ENCODE measurements at places on chromosomes 16 and 17.
A peak's percentile ranks its signal among the peaks of the same experiment; 100 is the strongest.

GRCh38 chr16:68592466-68593337, 52.4 kb upstream of the CDH3 start:
- peak; percentile 29 for DNase-seq

- DNase-seq: no peak
These were observed 98.8 kb upstream of the COX10 start for GRCh38 chr17:13970531-13970930.

GRCh38 chr17:44828919-44829522, 1.1 kb downstream of the GJC1 start:
- no peak for DNase-seq

DNA sequence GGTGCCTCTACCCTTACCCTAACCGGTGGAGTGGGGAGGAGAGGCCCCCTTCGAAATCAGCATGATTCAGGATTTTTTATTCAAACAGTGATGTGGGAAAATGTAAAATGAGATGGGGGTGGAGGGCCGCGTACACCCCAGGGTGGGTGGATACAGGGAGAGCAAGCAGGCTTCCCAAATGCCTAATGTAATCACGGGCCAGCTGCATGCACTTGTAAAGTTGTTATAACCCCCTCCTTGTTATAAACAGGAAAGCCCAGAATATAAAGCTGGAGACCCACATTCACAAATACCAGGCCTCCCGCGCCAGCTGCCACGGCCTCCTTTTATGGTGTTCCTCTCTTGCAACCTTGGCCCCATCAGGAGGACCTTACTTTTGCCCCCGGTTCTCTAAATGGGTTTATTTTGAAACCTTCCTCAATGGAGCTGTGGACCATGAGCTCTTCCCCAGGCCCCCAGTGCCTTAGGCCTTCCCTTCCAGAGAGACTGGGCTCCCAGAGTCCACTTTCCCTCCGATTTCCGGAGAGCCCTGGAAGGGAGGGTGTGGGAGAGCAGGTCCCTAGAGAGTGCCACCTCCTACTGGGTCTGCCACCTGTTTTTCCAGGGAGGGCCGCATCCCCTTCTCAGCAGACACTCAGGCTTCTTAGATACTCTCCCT, 906 bp upstream of the FOXL1 start:
- DNase-seq: no peak

GRCh38 chr17:2028234-2028614, 1.7 kb upstream of the DPH1 start:
- DNase-seq: no peak

GRCh38 chr16:85227946-85228862, 115.9 kb upstream of the CIBAR2 start:
- peak; percentile 66 for DNase-seq

DNA sequence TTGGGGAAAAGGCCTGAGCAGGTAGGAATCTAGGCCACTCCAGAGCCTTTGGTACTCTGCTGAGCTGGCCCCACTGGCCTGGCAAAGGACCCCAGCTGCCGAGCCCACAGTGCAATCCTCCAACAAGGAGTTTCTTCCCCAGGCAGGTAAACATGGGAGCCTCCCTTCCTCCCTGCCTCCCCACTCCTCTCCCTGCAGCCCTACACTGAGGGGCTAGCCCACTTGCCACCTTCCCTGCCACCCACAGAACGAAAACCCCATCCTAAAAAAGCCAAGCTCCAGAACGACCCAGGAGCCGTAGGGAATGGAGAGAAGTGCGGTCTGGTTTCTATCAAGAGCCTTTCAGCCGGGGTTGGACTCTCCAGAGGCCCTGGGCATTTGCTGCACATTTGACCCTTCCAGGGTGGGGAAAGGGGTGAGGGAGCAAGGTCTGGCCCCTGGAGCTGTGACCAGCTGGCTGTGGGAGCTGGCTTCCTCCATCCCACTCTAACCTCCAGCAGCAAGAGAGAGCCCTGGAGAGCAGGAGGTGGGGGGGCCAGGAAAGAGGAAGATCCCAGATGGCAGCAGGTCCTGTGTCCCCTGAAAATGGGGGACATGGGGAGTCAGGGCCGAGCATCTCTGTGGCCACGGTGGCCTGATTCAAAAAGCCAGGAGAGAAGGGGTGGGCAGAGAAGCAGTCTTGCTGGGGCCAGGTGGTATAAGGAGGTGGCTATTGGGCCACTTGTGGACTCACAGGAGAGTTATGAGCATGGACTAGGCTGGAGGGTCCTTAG, 1.3 kb downstream of the HID1 start:
- DNase-seq: no peak

- DNase-seq: no peak
These were observed 868 bp downstream of the CCDC154 start for GRCh38 chr16:1443403-1443973.

GRCh38 chr17:1067282-1067956, 70.5 kb downstream of the TIMM22 start:
- no peak for DNase-seq

GRCh38 chr16:7585705-7586104, 253.1 kb downstream of the RBFOX1 start:
- no peak for DNase-seq

DNA sequence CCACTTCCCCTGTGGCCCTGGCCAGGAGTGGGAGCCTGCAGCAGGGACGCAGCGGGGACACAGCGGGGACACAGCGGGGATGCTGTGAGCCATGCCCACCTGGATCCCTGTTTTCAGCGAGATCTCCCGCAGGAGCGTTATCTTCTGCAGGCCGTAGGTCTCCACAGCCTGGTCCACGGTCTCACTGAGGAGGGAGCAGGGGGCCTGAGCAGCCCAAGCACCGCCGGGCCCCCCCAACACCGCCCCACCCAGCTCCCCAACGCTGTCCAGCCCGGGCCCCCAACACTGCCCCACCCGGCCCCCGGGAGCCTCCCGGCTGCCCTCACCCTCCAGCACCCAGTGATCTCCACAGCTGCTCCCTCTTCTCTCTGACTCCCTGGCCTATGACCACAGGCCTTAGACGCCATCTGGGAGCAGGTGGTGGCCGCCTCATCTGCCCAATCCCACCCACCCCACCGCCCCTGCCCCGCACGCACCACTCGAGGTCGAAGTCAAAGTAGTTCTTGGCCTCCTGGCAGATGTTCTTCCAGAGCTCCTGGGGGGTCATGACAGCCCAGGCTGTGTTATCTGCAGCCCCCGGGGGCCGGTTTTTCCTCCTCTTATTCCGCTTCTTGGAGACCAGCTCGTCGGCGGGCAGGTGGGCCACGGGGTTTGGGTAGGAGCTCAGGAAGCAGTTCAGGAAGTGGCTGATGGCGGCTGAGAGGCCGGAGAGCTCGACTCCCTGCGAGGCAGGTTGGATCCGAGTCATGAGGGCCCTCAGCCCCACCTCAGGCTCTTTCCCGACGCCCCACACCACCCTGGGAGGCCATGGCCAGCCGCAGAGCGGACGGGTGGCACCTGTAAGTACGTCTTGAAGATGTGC, 17.0 kb downstream of the CLUH start:
- DNase-seq: peak; percentile 26

DNA sequence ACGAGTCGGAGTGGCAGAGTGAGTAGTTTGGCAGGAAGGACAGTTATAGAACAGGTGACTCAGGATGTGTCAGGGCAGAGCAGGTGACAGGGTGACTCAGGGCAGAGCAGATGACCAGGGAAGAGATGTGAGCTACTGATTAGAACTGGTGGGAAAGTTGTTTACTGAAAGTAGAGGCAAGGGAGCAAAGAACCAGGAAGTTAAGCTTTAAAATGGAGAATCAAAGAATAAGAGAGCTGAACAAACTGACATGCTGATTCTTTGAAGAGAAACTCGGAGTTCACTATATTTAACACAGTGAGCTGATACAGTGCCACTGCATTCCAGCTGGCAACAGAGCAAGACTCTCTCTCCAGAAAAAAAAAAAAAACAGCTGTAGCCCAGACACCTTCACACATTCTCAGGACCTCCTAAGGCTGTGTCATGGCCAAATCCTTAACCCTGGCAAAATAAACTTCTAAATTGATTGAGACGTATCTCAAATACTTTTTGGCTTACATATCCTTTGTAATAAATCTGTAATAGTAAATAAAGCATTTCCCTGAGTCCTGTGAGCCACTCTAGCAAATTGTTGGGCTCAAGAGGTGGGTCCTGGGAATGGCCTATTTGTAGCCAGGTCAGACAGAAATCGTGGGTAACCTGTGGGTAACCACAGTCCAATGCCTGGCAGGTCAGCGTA, 12.3 kb upstream of the UBE2I start:
- no peak for DNase-seq

DNA sequence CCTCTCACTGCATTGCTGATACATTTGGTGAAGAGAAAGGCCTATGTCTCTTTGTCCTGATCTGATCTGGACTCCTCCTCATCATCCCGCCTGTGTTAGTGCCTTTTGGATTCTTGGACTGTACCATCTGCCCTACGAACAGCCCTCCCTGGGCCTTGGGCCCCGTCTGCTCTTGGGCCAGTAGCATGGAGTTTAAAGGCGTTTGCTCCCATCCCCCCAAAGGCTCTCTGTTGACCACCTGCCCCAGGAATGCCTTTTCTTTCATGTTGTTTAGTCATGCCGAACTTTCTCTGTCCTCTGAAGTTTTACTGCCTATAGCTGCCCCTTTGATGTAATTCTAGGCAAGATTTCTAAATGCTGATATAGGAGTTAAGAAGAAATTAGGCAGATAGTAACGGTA, 30.9 kb upstream of the MEAK7 start:
- no peak for DNase-seq

- DNase-seq: no peak
These were observed 172.2 kb downstream of the RBFOX1 start for GRCh38 chr16:7504844-7505243.

GRCh38 chr16:83312718-83313245, 495.0 kb upstream of the HSBP1 start:
- DNase-seq: no peak

DNA sequence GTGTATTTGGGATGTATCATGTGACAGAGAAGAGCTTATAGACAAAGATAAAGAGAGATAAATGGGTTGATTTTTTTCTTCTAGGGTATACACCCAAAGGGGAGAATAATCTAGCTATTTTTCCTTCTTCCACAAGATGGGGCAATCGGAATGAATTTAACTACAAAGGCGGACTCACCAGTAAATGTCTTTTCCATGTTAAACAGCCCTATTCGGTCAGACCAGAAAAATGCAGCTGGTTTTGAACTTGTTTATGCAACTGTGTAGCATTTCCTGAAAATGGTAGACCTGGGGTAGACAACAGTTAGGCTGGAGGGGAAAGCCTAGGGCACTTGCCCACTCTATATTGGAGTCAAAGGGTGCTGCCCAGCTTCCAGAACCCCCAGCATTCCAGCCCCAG, 477.1 kb downstream of the TOX3 start:
- no peak for DNase-seq

GRCh38 chr16:55563797-55564196, 2.7 kb upstream of the CAPNS2 start:
- no peak for DNase-seq

DNA sequence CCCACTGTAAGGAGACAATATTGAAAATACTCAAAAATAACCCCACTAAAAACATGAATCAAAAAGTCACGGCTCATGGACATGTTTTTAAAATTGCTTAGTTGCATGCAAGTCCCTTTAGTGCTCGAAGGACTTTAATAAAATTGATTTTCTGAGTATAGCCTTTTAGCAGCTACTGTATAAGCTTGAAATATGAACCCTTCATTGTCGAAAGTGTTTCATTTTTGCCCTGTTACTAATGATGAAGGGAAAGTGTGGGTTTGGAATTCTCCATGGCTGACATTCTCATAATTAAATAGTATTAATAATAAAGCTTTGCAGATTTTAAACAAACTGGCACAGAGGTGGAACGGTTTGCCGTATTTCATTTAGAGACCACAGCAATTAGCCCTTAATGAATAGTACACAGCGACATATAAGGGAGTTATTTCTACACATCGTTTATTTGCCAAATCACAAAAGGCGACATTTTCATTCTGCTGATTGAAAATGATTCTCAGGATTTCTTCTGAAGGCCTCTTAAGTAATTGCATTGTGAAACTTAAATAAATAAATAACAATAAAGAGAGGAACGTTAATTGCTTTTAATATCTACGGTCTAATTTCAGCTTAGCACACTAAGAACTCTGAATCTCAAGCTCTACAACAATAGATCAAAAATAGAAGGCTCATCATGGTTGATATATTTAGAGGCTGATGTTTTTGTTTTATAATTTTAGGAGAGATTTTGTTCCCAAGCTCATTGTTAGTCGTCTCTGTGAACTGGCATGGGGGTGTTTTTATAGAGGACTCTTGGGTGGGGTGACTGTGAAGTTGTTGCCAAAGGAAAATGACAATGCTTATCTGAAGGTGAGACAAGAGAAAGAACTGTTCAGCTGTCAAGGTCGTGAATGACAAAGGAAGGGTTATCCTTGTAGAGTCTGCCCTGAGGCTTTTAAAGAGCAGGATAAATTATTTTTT, 60.6 kb downstream of the IRX6 start:
- no peak for DNase-seq

- peak; percentile 73 for DNase-seq
These were observed 528 bp downstream of the HAGHL start for GRCh38 chr16:727291-727977.

GRCh38 chr16:50201787-50202186, 48.7 kb downstream of the TENT4B start:
- no peak for DNase-seq

DNA sequence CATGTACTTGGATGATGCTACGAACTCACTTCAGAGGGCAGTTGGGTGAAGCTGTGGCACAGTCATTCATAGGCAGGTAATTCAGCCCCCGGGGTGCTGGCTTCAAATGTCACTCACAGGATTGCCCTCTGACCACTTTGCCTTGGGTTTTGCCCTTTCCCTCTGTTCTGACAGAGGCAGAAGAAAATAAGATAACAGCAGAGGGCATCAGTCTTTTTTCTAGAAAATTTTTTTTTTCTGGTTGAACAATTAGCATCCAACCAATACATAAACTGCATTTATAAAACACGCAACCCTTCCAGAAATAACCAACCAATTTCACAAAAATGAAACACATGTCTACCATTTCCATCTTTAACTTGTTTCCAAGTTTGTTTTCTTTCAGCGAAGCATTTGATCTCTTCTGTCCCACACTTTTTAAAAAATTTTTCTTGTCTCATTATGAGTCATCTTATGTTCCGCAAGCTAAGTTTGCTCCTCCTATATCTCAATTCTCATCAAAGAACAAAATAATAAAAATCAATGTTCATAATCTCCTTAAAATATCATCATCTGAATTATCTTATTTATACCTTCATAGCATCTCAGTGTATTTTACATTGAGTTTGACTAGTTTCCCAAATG, 15.6 kb downstream of the NACA2 start:
- no peak for DNase-seq

DNA sequence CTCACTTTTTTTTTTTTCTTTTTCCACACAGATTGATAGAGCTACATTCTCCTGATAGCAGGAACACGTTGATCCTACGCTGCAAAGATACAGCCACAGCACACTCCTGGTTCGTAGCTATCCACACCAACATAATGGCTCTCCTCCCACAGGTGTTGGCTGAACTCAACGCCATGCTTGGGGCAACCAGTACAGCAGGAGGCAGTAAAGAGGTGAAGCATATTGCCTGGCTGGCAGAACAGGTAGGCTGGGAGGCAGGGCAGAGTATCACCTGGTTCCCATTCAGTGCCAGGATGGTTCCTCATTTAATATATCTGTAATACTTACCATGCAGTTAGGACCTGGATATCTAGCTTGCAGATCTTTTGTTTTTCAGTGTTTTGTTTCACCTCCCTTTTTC, 51.1 kb upstream of the VPS4A start:
- DNase-seq: no peak

- no peak for DNase-seq
These were observed 27.3 kb upstream of the CBFA2T3 start for GRCh38 chr16:89004209-89004831.

All from GM13977 (cell line).